ENCODE measurements at places on chromosomes 6 and 20. TPM values are rescaled to one million over a fixed set of nuclear protein-coding genes. Genes with fewer than 3 reads are reported as not detected.

GRCh38 chr6:150925976-150926375 is 60.5 kb downstream of the MTHFD1L start:
- H3K27me3 ChIP-seq: no peaks in the 10 kb centered on the region
- no peaks in the 10 kb centered on the region for H3K4me1 ChIP-seq
- H3K36me3 ChIP-seq: peaks cover 13% of the 10 kb centered on the region
- H3K4me3 ChIP-seq: no peak overlapping the region

Gene EEF1A2
- total RNA-seq: 2.6 TPM

DNA sequence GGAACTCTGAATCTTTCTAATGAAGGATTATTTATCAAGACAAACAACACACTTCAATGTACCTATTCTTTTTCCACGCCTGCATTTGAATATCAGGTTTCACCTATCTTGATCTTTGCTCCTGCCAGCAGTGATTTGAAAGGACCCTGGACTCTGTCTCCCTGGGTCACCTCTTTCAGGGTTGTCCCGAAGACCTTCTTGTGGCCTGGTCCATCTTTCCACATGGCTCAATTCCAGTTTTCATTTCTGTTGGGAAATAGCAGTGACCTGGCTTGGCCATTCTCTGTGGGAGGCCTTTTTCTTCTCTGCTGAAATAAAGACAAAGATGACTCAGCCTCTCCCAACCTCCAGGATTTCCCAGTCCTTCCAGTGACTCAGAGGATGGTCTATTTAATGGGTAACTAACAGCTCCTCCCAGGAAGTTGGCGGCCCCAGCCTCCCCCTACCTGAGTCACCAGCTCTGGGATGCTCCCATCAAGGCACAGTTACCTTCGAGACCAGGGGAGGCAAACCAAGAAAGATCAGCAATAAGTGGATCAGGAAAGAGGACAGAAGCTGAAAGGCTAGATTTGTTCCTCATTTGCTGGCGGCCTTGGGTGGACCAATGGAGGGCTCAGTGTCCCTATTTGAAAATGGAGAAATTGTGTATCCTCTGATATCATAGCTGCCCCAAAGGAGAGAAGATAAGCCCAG is 120.2 kb upstream of the RNF24 start:
- no peak overlapping the region for H3K4me3 ChIP-seq
- peaks cover 46% of the 10 kb centered on the region for H3K4me1 ChIP-seq
- no peak for DNase-seq
- H3K27me3 ChIP-seq: no peaks in the 10 kb centered on the region
- no peaks in the 10 kb centered on the region for H3K36me3 ChIP-seq
- no peak overlapping the region for H3K27ac ChIP-seq

- no peak overlapping the region for H3K27ac ChIP-seq
- H3K36me3 ChIP-seq: peaks cover 38% of the 10 kb centered on the region
- no peak overlapping the region for H3K4me3 ChIP-seq
- no peaks in the 10 kb centered on the region for H3K27me3 ChIP-seq
- no peaks in the 10 kb centered on the region for H3K4me1 ChIP-seq
Measured at GRCh38 chr20:58450254-58450653, 61.2 kb downstream of the VAPB start.

DNA sequence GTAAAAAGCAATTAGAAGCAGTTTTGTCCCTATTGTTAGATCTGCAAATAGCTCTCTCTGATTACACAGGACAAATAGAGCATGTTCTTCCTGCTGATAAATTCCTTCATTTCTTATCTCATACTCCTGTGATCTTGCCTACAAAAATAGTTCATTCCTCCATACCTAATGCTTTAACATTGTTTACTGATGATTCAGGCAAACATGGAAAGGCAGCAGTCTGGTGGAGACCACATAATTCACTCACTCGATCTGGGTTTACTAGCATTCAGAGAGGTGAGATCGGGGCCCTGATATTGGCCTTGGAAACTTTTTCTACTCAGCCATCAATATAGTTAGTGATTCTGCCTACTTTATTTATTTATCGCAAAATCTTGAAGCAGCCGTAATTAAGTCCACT is 20.2 kb downstream of the HLA-DPA1 start:
- H3K27ac ChIP-seq: no peak overlapping the region
- H3K27me3 ChIP-seq: peaks cover 40% of the 10 kb centered on the region
- H3K36me3 ChIP-seq: no peaks in the 10 kb centered on the region
- H3K4me3 ChIP-seq: no peak overlapping the region

GRCh38 chr6:127289934-127290333 is 23.3 kb downstream of the RNF146 start:
- no peaks in the 10 kb centered on the region for H3K27me3 ChIP-seq
- peaks cover 50% of the 10 kb centered on the region for H3K36me3 ChIP-seq
- no peak overlapping the region for H3K4me3 ChIP-seq
- no peak overlapping the region for H3K27ac ChIP-seq

Gene KCNK16
- total RNA-seq: not detected

DNA sequence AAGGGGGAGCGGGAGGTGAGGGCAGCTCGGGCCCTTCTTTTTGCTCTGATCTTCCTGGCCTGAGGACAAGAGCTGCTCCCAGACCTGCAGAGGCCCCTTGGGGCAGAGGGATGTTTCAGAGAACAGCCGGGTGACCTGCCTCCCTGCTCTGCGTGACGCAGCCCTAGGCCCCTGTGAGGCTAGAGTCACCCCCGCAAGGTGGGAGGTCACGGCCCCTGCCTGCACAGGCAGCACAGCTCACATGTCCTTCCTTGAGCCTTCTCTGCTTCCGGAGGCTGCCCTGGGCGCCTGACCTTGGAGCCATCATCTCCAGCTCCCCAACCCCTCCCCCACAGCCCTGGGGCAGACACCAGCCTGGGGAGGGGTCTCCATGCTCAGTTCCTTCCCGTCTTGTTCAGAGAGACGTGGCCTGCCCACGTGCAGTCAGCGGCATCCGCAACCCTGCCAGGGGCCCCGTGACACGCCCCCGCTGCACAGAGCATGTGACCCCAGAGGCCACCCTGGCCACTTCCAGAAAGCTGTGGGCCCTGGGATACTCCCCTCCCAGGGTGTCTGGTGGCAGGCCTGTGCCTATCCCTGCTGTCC is at the start of gene BIRC7:
Gene BIRC7, plus strand, starts transcription at position 507 of the 585 bp plus-strand sequence. CDS start 192 bp downstream, outside the sequence.
- no peaks in the 10 kb centered on the region for H3K36me3 ChIP-seq
- H3K4me1 ChIP-seq: peaks cover 1% of the 10 kb centered on the region
- no peak within 1 kb of the TSS for H3K4me3 ChIP-seq
- no peak for DNase-seq
- peaks cover 18% of the 10 kb centered on the region for H3K27me3 ChIP-seq

DNA sequence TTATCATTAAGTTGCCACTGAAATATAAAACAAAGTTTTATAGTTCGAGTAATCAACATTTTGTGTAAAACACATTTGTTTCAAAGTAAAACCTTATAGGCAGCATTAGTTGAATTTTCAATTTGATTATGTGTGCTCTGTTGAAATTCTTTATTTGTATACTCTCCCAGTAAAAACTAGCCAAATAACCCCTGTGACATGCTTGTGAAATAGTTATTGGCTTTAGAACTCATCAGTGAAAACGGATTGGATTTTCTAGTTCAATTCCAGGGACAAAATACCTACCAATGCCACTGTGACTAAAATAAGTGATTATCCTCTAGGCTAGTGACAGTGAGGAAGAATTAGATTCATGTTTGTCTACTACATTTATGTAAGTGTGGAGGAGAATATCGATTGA is 212.9 kb downstream of the TMEM200A start:
- H3K27ac ChIP-seq: no peak overlapping the region
- peaks cover 1% of the 10 kb centered on the region for H3K27me3 ChIP-seq
- H3K4me1 ChIP-seq: peaks cover 40% of the 10 kb centered on the region
- H3K4me3 ChIP-seq: no peak overlapping the region

DNA sequence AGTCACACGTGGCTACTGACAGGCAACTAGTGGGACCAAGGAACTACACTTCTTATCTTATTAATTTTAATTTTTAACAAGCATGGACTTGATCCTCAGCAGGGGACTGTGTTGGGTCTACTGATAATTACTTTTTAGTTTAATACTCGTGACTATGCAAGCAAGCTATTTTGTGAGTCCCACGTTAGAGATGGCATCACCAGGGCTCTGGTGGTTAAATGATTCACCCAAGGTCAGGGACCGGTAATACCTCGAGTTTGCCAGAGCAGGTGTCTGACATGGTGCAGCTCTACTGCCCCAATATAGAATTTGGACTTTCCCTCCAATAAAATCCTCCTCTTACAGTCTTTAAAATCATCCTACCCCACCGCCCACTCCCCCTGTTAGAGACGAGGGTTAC is 98.6 kb upstream of the RIN2 start:
- peaks cover 8% of the 10 kb centered on the region for H3K27me3 ChIP-seq
- no peak for DNase-seq
- no peaks in the 10 kb centered on the region for H3K36me3 ChIP-seq
- H3K4me3 ChIP-seq: no peak overlapping the region
- no peak overlapping the region for H3K27ac ChIP-seq
- H3K4me1 ChIP-seq: no peaks in the 10 kb centered on the region

DNA sequence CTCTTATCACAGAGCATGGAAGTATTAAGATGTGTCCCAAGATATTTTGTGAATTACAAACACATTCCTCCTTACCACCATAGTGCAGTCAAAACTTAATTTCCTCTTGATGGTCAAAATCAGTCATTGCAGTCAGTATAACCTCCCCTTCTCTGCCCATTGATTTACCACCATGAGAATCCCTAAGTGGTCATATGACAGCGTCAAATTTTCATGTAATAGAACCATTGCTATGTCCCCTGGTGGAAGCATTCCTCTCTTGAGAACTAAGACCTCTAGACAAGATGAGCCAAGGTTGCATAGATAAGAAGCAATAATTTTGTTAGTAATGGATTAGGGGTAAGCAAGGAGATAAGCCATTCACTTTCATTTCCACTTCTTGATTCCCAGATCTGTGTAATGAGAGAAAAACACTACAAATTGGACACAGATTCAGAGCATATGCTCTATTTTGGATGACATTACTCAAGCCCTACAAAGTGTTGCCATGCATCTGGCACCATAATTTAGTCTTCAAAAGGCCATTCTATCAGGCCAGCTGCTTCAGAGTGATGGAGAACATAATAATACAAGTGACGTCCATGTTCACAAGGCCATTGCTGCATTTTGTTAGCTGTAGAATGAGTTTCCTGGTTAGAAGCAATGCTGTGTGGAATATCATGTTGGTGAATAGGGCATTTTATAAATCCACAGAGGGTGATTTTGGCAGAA is 49.6 kb upstream of the PDE7B start:
- no peak overlapping the region for H3K27ac ChIP-seq
- H3K4me3 ChIP-seq: no peak overlapping the region
- no peaks in the 10 kb centered on the region for H3K27me3 ChIP-seq

Gene CYP21A2
- total RNA-seq: 0.23 TPM

- H3K27ac ChIP-seq: no peak overlapping the region
- H3K4me3 ChIP-seq: no peak overlapping the region
- H3K36me3 ChIP-seq: peaks cover 2% of the 10 kb centered on the region
- H3K27me3 ChIP-seq: no peaks in the 10 kb centered on the region
- H3K4me1 ChIP-seq: no peaks in the 10 kb centered on the region
- no peak for DNase-seq
Measured at GRCh38 chr6:4575714-4576113, 200.5 kb upstream of the CDYL start.

DNA sequence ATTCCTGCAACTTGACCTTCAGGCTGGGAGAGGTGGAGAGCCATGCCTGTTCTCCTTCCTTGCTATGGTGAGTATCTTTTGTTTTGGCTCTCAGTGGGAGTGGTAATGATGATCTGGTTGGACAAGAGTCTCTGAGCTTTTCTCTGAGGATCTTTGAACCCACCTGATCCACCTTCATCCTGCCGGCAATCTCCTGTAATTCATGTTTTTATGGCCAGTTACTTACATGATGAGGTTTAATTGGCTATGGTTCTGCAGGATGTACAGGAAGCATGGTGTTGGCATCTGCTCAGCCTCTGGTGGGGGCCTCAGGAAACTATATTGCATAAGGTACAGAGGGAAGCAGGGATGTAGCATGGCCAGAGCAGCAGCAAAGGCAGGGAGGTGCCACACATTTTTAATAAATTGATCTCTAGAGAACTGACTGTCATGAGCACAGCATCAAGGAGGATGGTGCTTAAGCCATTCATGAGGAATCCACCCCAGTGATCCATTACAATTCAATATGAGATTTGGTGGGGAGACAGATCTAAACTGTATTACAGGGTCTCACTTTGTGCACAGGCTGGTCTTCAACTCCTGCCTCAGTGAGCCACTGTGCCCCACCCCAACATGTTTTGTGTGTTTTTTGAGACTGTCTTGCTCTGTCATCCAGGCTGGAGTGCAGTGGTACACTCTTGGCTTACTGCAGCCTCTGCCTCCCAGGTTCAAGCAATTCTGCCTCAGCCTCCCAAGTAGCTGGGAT is 10.0 kb downstream of the HSPA1B start:
- peaks cover 68% of the 10 kb centered on the region for H3K36me3 ChIP-seq
- peaks cover 47% of the 10 kb centered on the region for H3K4me1 ChIP-seq
- H3K4me3 ChIP-seq: peak overlapping the region; percentile 81
- no peaks in the 10 kb centered on the region for H3K27me3 ChIP-seq

DNA sequence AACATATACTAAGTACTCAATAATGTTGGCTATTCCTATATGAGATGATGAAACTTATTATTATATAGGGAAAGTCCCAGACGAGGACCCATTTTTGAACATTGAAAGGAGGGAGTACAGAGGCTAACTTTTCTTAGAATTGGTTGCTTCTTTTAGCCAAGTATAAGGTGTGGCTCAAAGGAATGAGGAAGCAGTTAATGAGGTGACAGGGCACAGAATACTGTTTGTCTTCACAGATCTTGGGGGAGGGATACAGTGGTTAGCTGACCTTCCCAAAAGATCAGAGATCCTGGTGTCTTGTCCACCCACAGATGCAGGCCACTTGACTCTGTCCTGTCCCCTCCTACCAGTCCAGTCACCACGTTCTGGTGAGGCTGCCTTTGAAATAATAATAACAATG is 67.8 kb upstream of the EPB41L1 start:
- peaks cover 13% of the 10 kb centered on the region for H3K4me1 ChIP-seq
- no peak overlapping the region for H3K4me3 ChIP-seq
- no peaks in the 10 kb centered on the region for H3K36me3 ChIP-seq
- no peak overlapping the region for H3K27ac ChIP-seq
- DNase-seq: no peak

- H3K27me3 ChIP-seq: no peaks in the 10 kb centered on the region
- DNase-seq: no peak
- no peaks in the 10 kb centered on the region for H3K4me1 ChIP-seq
Measured at GRCh38 chr20:33415948-33416347, 14.6 kb upstream of the CDK5RAP1 start.

GRCh38 chr20:63940472-63941266 is 15.5 kb downstream of the UCKL1 start:
- peak overlapping the region; percentile 90 for H3K27ac ChIP-seq
- peaks cover 49% of the 10 kb centered on the region for H3K36me3 ChIP-seq
- peaks cover 27% of the 10 kb centered on the region for H3K4me1 ChIP-seq
- peak overlapping the region; percentile 27 for H3K4me3 ChIP-seq
- no peak for DNase-seq

- no peak for DNase-seq
- no peaks in the 10 kb centered on the region for H3K27me3 ChIP-seq
- H3K27ac ChIP-seq: no peak overlapping the region
- no peak overlapping the region for H3K4me3 ChIP-seq
- no peaks in the 10 kb centered on the region for H3K36me3 ChIP-seq
Measured at GRCh38 chr20:9021699-9022098, 47.2 kb upstream of the PLCB4 start.

DNA sequence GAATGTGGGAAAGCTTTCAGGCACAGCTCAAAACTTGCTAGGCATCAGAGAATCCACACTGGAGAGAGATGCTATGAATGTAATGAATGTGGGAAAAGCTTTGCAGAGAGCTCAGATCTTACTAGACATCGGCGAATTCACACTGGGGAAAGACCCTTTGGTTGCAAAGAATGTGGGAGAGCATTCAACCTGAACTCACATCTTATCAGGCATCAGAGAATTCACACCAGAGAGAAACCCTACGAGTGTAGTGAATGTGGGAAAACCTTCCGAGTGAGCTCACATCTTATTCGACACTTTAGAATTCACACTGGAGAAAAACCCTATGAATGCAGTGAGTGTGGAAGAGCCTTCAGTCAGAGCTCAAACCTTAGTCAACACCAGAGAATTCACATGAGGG is 8.7 kb downstream of the ZNF165 start:
- no peak overlapping the region for H3K27ac ChIP-seq
- H3K36me3 ChIP-seq: peaks cover 37% of the 10 kb centered on the region
- no peaks in the 10 kb centered on the region for H3K27me3 ChIP-seq
- no peak overlapping the region for H3K4me3 ChIP-seq
- no peaks in the 10 kb centered on the region for H3K4me1 ChIP-seq
